ENCODE measurements at places on chromosomes 12 and 14. TPM values are rescaled to one million over a fixed set of nuclear protein-coding genes. Genes with fewer than 3 reads are reported as not detected.

Gene SDSL
- 10.5 TPM for total RNA-seq

Gene SIRT4
- 2.7 TPM for total RNA-seq

Gene HOXC4
- not detected for total RNA-seq

Gene PIWIL1
- total RNA-seq = not detected

Gene PPP4R4
- 6.0 TPM for total RNA-seq

Gene NEUROD4
- not detected for total RNA-seq

Gene SLC7A8
- 4.0 TPM for total RNA-seq

Gene CIDEB
- total RNA-seq = not detected

Gene MRPL51
- 192 TPM for total RNA-seq

Gene ACADS
- 2.8 TPM for total RNA-seq

Gene SLC4A8
- total RNA-seq = 5.5 TPM

Gene KRT81
- 1.2 TPM for total RNA-seq

Gene SSTR1
- total RNA-seq = not detected

Gene ALDH1L2
- total RNA-seq = 69.2 TPM

Gene TGM1
- total RNA-seq = 3.8 TPM

Gene LBHD2
- not detected for total RNA-seq

Gene NPFF
- total RNA-seq = not detected

Gene ZNF384
- total RNA-seq = 50.6 TPM

Gene HOXC5
- total RNA-seq = not detected

Gene PRB2
- total RNA-seq = not detected

Gene KCNH3
- 0.14 TPM for total RNA-seq

Gene SARNP
- 105 TPM for total RNA-seq

Gene LMBR1L
- 58.7 TPM for total RNA-seq

Gene MGAT4C
- 1.2 TPM for total RNA-seq

Gene CCDC175
- not detected for total RNA-seq

Gene ITGB7
- 1.3 TPM for total RNA-seq
